Occipital lobe (tissue), 3 donors: ENCODE measurements at places on chromosomes 3 and 15. TPM values are rescaled to one million over a fixed set of nuclear protein-coding genes. Genes with fewer than 3 reads are reported as not detected.

SLC30A4 gene
- total RNA-seq = 27.0 TPM

LSAMP gene
- total RNA-seq = 47.3 TPM

GOLGA6L10 gene
- 3.1 TPM for total RNA-seq

EHHADH gene
- 1.4 TPM for total RNA-seq

ZCWPW2 gene
- total RNA-seq = 2.8 TPM

AADAC gene
- not detected for total RNA-seq

TIMP4 gene
- 2.5 TPM for total RNA-seq

ABHD10 gene
- 89.5 TPM for total RNA-seq

CPB1 gene
- total RNA-seq = not detected

CSK gene
- total RNA-seq = 24.0 TPM
